Neural cell (in vitro differentiated cells): ENCODE measurements at places on chromosomes 4 and X. TPM values are rescaled to one million over a fixed set of nuclear protein-coding genes. Genes with fewer than 3 reads are reported as not detected.

GPR50 gene
- not detected in 2 replicates for polyA plus RNA-seq

PRR32 gene
- polyA plus RNA-seq, result not detected in 2 replicates

DUX4 gene
- polyA plus RNA-seq, result not detected in 2 replicates

CXXC4 gene
- polyA plus RNA-seq, result 108 and 127 TPM in 2 replicates

IL9R gene
- not detected in 2 replicates for polyA plus RNA-seq

PARM1 gene
- 1.3 TPM in 2 replicates for polyA plus RNA-seq

CT47A7 gene
- polyA plus RNA-seq, result not detected in 2 replicates

MAGEA8 gene
- polyA plus RNA-seq, result not detected in 2 replicates

HAND2 gene
- polyA plus RNA-seq, result not detected in 2 replicates

JCHAIN gene
- not detected in 2 replicates for polyA plus RNA-seq

SSR4 gene
- polyA plus RNA-seq, result 186 and 192 TPM in 2 replicates

CT45A5 gene
- not detected in 2 replicates for polyA plus RNA-seq

AMTN gene
- polyA plus RNA-seq, result not detected in 2 replicates

NUP62CL gene
- polyA plus RNA-seq, result 1.9 and 3.4 TPM in 2 replicates

NPY1R gene
- 15.3 and 19.8 TPM in 2 replicates for polyA plus RNA-seq

MSANTD1 gene
- polyA plus RNA-seq, result 12.7 and 15.8 TPM in 2 replicates

PLP1 gene
- polyA plus RNA-seq, result 0.71 and 0.88 TPM in 2 replicates

GIMD1 gene
- polyA plus RNA-seq, result not detected in 2 replicates

DOK7 gene
- 0.66 TPM in 1 of 2 replicates, not detected in the other for polyA plus RNA-seq

CXCL11 gene
- polyA plus RNA-seq, result 0.18 and 0.33 TPM in 2 replicates

GNRHR gene
- polyA plus RNA-seq, result not detected in 2 replicates

FGB gene
- polyA plus RNA-seq, result not detected in 2 replicates

ADAMTS3 gene
- polyA plus RNA-seq, result 0.20 and 0.34 TPM in 2 replicates

STATH gene
- not detected in 2 replicates for polyA plus RNA-seq

SPINK2 gene
- 1.4 TPM in 1 of 2 replicates, not detected in the other for polyA plus RNA-seq

VEGFC gene
- polyA plus RNA-seq, result 0.40 and 0.63 TPM in 2 replicates

SMR3B gene
- polyA plus RNA-seq, result not detected in 2 replicates

STBD1 gene
- 0.22 TPM in 1 of 2 replicates, not detected in the other for polyA plus RNA-seq

KLHL13 gene
- polyA plus RNA-seq, result 15.2 and 15.7 TPM in 2 replicates

FRAS1 gene
- 2.8 and 3.5 TPM in 2 replicates for polyA plus RNA-seq

SATL1 gene
- 2.6 TPM in 2 replicates for polyA plus RNA-seq

DYNLT3 gene
- polyA plus RNA-seq, result 0.64 and 2.4 TPM in 2 replicates

OPHN1 gene
- 7.3 and 7.6 TPM in 2 replicates for polyA plus RNA-seq

MAEA gene
- 106 and 109 TPM in 2 replicates for polyA plus RNA-seq

RAB33A gene
- 74.7 and 95.4 TPM in 2 replicates for polyA plus RNA-seq

SGCB gene
- polyA plus RNA-seq, result 20.6 and 24.5 TPM in 2 replicates

MCF2 gene
- polyA plus RNA-seq, result 11.1 and 16.0 TPM in 2 replicates

TRIM60 gene
- polyA plus RNA-seq, result not detected in 2 replicates

LRIT3 gene
- polyA plus RNA-seq, result 0.33 and 0.78 TPM in 2 replicates

PGAM4 gene
- polyA plus RNA-seq, result not detected in 2 replicates

NXF3 gene
- polyA plus RNA-seq, result not detected in 2 replicates

C4orf54 gene
- polyA plus RNA-seq, result 0.08 TPM in 1 of 2 replicates, not detected in the other

UGT2B15 gene
- not detected in 2 replicates for polyA plus RNA-seq

GPR119 gene
- polyA plus RNA-seq, result not detected in 2 replicates

LINC00632 gene
- 5.9 and 13.8 TPM in 2 replicates for polyA plus RNA-seq

MSMO1 gene
- polyA plus RNA-seq, result 222 and 242 TPM in 2 replicates

HTR2C gene
- polyA plus RNA-seq, result 7.2 and 8.6 TPM in 2 replicates

MAGEB17 gene
- 0.17 TPM in 1 of 2 replicates, not detected in the other for polyA plus RNA-seq

NKX3-2 gene
- not detected in 2 replicates for polyA plus RNA-seq
